ENCODE measurements at places on chromosomes 6 and 20. TPM values are rescaled to one million over a fixed set of nuclear protein-coding genes. Genes with fewer than 3 reads are reported as not detected.

GRCh38 chr20:4667836-4668235 lies 53.9 kb upstream of the PRND start:
- DNase-seq: no peak

DNA sequence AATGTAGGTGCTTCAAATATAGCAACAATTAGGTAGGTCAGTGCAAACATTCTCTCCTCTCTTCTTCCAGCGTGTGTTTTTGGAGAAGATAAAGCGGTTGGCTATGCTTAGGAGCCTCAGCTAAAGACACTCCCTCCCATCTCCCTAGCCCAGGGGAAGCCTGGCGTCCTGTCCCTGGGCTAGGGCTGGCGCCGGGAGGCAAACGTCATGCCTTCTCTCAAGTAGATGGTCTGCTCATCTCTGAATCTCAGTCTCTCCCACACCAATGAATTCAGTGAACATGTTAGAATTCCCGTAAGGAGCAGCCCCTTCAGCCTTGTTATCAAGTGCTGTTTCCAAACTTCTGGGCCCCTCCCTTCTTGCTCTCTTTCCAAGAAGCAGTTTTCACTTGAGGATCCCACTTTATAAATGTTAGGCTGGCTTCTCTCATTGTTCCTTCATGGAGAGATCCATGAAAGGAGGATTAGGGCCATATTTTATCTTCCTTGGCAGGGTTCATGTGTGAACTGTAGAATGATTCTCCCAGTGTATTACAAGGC lies 142.8 kb downstream of the CLIC5 start:
- DNase-seq: no peak

Gene SFTA2
- total RNA-seq: not detected

DNA sequence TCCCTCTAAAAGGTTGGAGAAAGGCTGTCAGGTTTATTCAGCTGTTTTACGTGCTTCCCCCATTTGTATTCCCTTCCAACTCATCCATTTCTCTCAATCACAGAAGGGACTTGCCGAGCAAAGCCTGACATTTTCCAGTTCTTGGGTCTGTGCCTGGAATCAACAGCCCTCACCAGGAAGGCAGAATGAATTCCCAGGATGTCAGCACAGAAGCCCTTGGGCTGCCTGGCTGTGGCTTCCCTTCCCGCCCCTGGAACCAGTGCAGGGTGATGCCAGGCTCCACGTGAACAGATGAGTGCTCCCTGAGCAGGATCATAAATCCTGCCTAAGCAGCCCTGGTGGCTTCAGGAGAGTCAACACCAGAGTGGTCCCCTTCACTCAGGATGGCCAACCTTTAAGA lies 86.1 kb upstream of the CD83 start:
- DNase-seq: peak; percentile 10

DNA sequence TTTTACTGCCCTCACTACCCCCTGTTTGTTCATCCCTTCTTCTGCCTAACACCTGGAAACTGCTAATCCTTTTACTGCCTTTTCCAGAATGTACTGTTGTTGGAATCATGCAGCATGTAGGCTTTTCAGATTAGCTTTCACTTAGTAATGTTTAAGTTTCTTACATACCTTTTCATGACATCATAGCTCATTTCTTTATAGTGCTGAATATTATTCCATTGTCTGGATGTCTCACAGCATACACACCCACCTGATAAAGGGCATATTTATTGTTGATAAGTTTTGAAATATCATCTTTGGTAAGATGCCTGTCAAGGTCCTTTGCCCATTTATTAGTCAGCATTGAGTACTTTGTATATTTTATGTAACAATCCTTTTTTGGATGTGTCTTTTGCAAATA lies 588.2 kb upstream of the NRSN1 start:
- no peak for DNase-seq

- no peak for DNase-seq
These were observed 213.9 kb downstream of the SLC24A3 start for GRCh38 chr20:19426356-19426755.

Gene TAPBP
- total RNA-seq: 248 TPM

DNA sequence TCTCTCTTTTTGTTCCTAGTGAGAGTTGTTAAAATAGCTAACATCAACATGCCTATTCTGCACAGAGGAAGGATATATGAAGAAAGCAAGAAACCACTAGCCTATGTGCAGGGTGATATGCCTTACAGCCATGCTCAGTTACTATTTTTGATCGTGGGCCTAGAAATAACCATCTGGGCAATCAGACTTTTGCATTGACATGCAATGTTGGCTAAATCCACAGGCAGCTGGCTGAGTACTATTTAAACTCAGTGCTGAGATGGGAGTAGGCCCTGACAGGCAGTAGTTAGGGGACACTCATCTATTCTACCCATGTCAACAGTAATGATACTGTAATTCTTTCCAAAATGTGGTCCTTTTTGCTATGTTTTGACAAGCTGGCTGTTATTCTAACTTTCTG lies 89.6 kb downstream of the HDGFL1 start:
- DNase-seq: no peak

GRCh38 chr20:51275826-51276225 lies 252.9 kb upstream of the KCNG1 start:
- DNase-seq: no peak

Gene BMP6
- total RNA-seq: 2.0 TPM

Gene HRH3
- not detected for total RNA-seq

Gene MCCD1
- not detected for total RNA-seq

GRCh38 chr20:40511478-40511877 lies 177.6 kb downstream of the MAFB start:
- no peak for DNase-seq

- no peak for DNase-seq
These were observed 70.3 kb downstream of the ANKEF1 start for GRCh38 chr20:10105046-10105445.

Gene REM1
- total RNA-seq: 1.6 TPM

GRCh38 chr6:35096129-35096862 lies 44.8 kb downstream of the TCP11 start:
- no peak for DNase-seq

Gene SNAI1
- total RNA-seq: 2.3 TPM

GRCh38 chr6:130697995-130698535 lies 129.1 kb upstream of the SMLR1 start:
- DNase-seq: peak; percentile 19

GRCh38 chr6:28424163-28424562 lies 19.1 kb downstream of the ZSCAN23 start:
- no peak for DNase-seq

Gene HEY2
- 29.5 TPM for total RNA-seq

Gene FAM8A1
- total RNA-seq: 17.8 TPM

GRCh38 chr6:2988426-2989331 lies 11.0 kb upstream of the NQO2 start:
- peak; percentile 94 for DNase-seq

DNA sequence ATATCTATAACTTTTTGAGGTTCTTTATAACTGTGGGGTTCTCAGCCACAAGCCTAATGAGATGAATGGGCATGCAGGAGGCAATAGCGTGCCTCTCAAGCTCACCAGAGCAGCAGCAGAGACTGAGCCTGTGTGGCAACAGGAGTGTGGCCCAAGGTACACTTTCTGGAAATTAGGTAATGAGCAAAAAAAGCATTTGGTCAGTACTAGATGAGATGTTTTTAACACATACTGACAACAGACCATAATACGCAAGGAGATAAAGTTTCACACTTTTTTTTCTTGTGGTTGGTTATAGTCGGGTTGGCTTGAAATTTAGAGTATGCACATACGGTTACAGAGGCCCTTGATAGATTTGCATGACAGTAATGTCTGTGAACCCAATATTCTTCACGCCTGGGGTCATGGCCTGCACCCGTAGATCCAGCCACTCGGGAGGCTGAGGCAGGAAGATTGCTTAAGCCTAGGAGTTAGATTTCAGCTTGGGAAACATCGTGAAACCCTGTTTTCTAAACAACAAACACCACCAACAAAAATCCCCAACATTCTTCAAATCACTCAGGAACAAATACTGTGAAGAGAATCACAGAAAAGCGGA lies 300.1 kb downstream of the GMDS start:
- DNase-seq: no peak

Gene MYCT1
- 18.4 TPM for total RNA-seq

Gene FRS3
- 5.1 TPM for total RNA-seq

GRCh38 chr20:40770564-40771307 lies 81.7 kb upstream of the MAFB start:
- DNase-seq: peak; percentile 54

Gene AMD1
- 70.4 TPM for total RNA-seq

GRCh38 chr6:44575644-44576043 lies 188.1 kb downstream of the CDC5L start:
- no peak for DNase-seq

GRCh38 chr6:2921520-2922115 lies 18.5 kb upstream of the SERPINB9 start:
- no peak for DNase-seq

Gene PAX1
- total RNA-seq: not detected

Gene OLIG3
- total RNA-seq: not detected

Gene TMEM14A
- total RNA-seq: 6.4 TPM

GRCh38 chr6:72733045-72733444 lies 111.2 kb downstream of the KCNQ5 start:
- no peak for DNase-seq

DNA sequence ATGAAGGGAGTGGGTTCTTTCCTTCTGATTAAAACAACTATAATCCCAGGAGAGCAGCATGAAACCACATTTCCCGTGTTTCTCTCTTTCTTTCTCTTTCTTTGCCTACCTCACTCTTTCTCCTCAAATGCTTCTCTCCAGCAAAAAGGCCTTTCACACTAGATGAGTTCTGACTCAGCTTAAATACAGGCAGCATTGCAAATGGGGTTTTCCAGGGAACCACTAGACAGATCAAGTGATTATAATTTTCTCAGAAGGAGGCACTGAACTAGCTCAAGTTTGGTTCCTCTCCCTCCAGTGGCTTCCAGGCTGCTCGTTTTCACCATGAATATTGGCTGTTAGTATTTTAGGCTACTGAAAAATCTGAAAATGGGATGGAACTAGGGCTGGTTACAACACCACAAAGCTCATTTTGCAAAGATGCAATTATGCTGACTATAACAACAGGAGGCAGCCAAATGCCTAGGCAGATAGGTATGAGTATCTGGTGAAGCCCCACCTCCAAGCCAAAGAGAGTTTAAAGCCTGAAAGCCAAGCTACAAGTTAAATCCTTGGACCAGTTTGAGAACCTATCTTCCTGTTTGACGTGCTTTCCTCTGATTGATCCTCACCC lies 260.0 kb downstream of the MMUT start:
- DNase-seq: no peak

DNA sequence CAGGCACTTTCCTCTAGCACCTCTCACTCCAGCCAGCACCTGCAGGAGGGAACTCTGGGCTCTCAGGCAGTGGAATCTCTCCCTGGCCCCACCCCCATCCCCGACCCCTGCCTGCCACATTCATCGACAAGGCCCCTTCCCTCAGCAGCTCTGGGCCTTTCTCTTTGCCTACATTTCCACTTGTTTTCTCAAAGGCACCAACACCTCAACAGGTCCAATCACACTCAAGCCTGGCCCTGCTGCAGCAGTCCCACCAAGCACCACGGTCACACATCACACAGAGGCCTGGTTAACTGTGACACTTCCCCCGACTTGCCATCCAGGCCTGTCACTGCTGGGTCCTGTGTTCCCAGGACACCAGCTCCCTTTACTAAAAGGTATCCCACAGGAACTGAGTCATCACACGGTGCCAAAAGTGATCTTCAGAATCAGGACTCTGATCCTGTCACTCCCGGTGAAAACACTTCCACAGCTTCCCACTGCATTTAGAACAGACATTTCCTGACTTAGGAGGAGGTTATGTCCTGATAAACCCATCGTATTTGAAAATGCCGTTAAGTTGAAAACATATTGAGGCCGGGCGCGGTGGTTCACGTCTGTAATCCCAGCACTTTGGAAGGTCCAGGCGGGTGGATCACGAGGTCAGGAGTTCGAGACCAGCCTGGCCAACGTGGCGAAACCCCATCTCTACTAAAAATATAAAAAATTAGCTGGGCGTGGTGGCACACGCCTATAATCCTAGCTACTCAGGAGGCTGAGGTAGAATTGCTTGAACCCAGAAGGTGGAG lies 54.9 kb downstream of the MYH7B start:
- no peak for DNase-seq

GRCh38 chr6:92723390-92723931 lies 695.9 kb downstream of the EPHA7 start:
- DNase-seq: no peak

- no peak for DNase-seq
These were observed 572.8 kb downstream of the TFAP2A start for GRCh38 chr6:9841886-9842725.

DNA sequence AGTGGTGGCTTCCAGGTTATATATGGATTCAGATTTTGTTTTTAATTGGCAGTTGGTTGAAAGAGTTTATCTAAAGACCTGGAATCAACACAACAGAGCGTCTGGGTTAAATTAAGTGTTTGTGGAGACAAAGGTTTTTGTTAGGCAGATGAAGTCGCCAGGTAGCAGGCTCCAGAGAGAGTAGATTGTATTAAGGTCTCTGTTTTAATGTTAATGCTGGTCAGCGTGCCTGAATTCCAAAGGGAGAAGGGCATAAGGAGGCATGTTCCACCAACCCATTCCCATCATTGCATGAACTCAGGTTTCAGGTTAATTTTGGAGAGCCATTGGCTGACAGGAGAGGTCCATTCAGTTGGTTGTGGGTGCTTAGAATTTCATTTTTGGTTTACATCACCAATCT lies 744.1 kb upstream of the GJE1 start:
- no peak for DNase-seq

DNA sequence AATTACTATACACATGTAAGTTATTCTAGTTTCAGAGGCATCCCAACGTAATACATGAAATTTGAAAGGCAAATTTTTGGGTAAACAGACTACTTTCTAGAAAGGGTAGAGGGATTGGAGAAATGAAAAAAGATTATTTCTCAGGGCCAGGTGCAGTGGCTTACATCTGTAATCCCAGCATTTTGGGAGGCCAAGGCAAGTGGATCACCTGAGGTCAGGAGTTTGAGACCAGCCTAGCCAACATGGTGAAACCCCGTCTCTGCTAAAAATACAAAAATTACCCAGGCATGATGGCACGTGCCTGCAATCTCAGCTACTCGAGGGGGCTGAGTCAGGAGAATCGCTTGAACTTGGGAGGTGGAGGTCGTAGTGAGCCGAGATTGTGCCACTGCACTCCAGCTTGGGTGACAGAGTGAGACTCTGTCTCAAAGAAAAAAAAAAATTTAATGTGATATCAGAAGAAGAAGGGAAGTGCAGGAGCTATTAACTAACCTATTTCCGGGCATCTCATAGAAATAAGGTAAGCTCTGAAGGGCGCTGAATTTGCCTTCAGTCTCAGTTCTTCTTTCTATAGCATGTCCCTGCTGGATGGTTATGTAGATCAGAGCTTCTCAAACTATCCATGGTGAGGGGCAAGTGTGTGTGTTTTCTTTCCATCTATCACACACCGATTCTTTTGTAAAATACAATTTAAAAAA lies 100.3 kb upstream of the MTHFD1L start:
- DNase-seq: no peak

- DNase-seq: peak; percentile 40
These were observed 49.8 kb downstream of the CPXM1 start for GRCh38 chr20:2750491-2751251.

- DNase-seq: peak; percentile 12
These were observed 178.4 kb upstream of the EYA4 start for GRCh38 chr6:133062696-133063306.

All from heart left ventricle (tissue), 16 donors.